Thoracic aorta (tissue), 2 donors: ENCODE measurements at places on chromosomes 1 and 21. TPM values are rescaled to one million over a fixed set of nuclear protein-coding genes. Genes with fewer than 3 reads are reported as not detected.
A peak's percentile ranks its signal among the peaks of the same experiment; 100 is the strongest.

- H3K4me3 ChIP-seq, result no peak overlapping the region
- no peaks in the 10 kb centered on the region for H3K27me3 ChIP-seq
- H3K36me3 ChIP-seq, result no peaks in the 10 kb centered on the region
These were observed 50.5 kb downstream of the ZFYVE9 start for GRCh38 chr1:52192436-52192835.

DNA sequence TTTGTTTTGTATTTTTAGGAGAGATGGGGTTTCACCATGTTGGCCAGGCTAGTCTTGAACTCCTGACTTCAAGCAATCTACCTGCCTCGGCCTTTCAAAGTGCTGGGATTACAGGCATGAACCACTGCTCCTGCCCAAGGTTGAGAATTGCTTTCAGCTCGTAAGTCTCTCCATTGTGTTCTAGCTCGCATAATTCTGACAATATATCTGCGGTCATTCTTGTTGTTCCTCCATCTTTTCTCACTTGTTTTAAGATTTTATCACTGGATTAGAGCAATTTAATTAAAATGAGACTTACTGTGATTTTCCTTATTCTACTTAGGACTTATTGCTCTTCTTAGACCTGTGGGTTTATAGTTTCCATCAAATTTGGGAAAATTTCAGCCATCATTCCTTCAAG, 102.9 kb downstream of the AHCTF1 start:
- H3K4me1 ChIP-seq, result no peaks in the 10 kb centered on the region
- H3K36me3 ChIP-seq, result no peaks in the 10 kb centered on the region
- no peak overlapping the region for H3K4me3 ChIP-seq
- H3K27ac ChIP-seq, result no peak overlapping the region

- H3K36me3 ChIP-seq, result no peaks in the 10 kb centered on the region
- H3K27me3 ChIP-seq, result no peaks in the 10 kb centered on the region
- H3K27ac ChIP-seq, result no peak overlapping the region
- DNase-seq, result no peak
- no peak overlapping the region for H3K4me3 ChIP-seq
- H3K4me1 ChIP-seq, result no peaks in the 10 kb centered on the region
These were observed 226.6 kb downstream of the KCNH1 start for GRCh38 chr1:210907251-210907805.

DNA sequence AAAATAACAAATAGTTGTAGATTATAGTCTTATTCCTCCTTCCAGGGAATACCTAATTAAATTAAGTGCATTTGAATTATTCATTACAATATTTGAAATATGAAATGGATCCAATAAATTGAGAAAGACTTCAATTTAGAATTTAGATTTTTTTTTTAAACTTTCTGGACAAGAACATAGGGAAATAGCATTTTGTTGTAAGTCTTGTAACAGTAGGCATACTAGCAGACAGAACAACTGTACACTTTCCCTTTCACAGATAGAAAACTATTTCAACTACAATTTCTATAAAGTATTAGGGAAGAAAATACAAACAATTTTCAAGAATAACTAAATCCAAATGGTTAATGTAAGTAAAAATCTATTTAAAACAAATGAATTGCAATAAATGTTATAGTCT, 577.5 kb downstream of the USP25 start:
- H3K27ac ChIP-seq, result no peak overlapping the region
- H3K4me1 ChIP-seq, result no peaks in the 10 kb centered on the region
- no peaks in the 10 kb centered on the region for H3K36me3 ChIP-seq
- DNase-seq, result no peak
- H3K4me3 ChIP-seq, result no peak overlapping the region

DNA sequence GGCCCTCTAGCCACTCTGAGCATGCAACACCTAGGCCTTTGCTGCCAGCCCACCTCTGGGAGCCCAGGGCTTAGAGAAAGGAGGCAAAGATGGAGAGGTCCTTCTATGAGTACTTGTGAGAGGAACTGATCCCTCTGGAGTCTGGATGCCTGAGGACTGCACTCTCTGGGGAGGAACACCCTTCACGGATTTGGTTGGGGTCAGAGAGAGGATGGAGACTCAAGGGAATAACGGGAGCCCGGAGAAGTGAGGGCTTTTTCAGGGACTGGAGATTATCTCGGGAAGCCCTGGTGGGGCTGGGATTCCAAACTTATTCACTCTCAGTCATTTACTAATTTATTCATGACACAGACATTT, 413 bp upstream of the C1orf232 start:
- no peak for DNase-seq

DNA sequence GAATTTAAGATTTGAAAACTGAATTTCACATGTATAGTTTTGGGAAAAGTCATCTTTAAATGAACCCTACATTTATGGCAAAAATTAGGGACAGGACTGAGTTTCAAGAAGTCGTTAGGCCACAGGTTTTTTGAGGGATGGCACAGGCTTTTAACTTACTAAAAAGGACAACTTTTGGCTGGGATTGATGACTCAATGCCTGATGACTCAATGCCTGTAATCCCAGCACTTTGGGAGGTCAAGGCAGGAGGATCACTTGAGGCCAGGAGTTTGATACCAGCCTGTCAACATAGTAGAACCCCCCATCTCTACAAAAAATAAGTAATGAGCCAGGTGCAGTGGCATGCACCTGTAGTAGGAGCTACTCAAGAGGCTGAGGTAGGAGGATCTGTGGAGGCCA, 15.9 kb downstream of the UCK2 start:
- no peaks in the 10 kb centered on the region for H3K36me3 ChIP-seq
- DNase-seq, result no peak
- H3K27me3 ChIP-seq, result no peaks in the 10 kb centered on the region
- H3K4me3 ChIP-seq, result no peak overlapping the region
- no peak overlapping the region for H3K27ac ChIP-seq

DNA sequence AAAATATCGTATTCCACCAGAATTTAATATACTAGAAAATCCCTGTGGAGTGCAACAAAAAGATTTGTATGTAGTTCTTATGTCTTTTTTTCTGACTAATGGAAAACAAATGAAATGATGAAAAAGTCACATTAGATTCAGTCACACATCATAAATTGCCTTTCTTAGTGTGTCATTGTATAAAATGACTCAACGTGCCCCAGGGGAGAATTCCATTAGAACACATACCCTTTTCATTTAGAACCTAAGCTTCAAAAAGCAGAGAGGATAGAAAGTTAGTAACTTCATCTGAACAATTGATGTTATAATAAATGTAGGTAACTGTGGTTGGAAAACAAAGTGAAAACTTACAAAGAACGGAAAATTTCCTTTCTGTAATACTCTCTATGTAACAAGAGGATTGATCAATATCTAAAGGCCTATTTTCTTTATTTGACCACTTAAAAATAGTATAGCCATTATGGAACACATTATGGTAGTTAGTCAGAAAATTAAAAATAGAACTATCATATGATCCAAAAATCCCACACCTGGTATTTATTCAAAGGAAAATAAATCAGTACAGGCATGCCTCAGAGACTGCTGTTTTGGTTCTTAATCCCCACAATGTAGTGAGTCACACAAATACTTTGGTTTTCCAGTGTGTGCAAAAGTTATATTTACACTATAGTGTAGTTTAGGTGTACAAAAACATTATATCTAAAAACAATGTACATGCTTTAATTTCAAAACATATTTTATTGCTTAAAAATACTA, 1016.1 kb downstream of the KCNT2 start:
- DNase-seq, result no peak
- H3K27me3 ChIP-seq, result no peaks in the 10 kb centered on the region
- no peaks in the 10 kb centered on the region for H3K36me3 ChIP-seq
- H3K4me1 ChIP-seq, result no peaks in the 10 kb centered on the region

DNA sequence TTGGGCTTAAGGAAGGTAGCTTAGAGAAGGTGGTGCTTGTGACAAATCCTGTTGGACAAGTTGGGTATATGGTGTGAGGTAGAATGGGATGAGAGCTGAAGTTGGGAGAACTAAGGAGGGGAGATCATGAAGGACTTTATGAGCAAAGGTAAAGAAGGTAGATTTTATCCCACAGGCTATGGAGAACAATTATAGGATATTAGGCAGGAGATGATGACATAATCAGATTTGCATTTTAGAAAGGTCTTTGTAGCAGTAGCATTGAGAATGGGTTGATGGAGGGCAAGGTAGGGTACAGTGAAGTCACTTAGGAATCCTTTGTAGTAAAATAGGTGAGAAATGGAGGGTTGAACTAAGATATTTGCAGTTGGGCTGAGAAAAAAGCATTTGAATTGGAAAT, 14.9 kb upstream of the TCHH start:
- H3K27ac ChIP-seq, result no peak overlapping the region
- H3K27me3 ChIP-seq, result no peaks in the 10 kb centered on the region
- DNase-seq, result no peak

- H3K4me1 ChIP-seq, result no peaks in the 10 kb centered on the region
- H3K27ac ChIP-seq, result no peak overlapping the region
- H3K36me3 ChIP-seq, result no peaks in the 10 kb centered on the region
- DNase-seq, result no peak
- no peaks in the 10 kb centered on the region for H3K27me3 ChIP-seq
These were observed 74.1 kb upstream of the CD34 start for GRCh38 chr1:207984831-207985572.

GRCh38 chr1:244316986-244317655, 134.6 kb downstream of the ADSS2 start:
- no peaks in the 10 kb centered on the region for H3K27me3 ChIP-seq
- peaks cover 2% of the 10 kb centered on the region for H3K4me1 ChIP-seq
- no peaks in the 10 kb centered on the region for H3K36me3 ChIP-seq

DNA sequence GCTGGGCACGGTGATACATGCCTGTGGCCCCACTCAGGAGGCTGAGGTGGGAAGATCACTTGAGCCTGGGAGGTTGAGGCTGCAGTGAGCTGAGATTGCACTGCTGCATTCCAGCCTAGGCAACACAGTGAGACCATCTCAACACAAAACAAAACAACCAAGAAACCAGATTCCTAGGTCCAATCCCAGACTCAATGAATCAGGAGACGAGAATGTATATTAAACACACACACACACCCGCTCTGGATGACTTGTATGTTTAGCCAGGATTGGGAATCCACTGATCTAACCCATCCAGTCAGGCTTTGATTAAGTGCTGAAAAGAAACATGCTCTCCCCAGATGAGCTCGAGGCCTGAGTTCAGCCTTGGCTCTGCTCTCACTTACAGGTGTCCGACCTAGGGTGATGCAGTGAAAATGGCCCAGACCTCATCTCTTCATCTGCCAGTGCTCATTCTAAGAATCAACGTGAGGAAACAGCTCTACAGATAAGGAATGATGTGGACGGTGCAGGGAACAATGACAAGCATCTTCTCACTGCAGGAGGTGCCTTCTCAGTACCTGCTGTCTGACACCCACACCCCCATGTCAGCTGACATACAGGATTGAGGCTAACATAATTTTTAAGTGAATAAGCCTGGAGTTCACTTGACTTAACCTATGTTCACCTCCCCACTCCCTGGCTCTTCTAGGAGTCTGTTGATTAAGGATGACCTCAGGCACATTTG, 15.3 kb upstream of the SRSF4 start:
- DNase-seq, result no peak
- no peak overlapping the region for H3K27ac ChIP-seq
- peaks cover 3% of the 10 kb centered on the region for H3K4me1 ChIP-seq
- H3K36me3 ChIP-seq, result peaks cover 27% of the 10 kb centered on the region

DNA sequence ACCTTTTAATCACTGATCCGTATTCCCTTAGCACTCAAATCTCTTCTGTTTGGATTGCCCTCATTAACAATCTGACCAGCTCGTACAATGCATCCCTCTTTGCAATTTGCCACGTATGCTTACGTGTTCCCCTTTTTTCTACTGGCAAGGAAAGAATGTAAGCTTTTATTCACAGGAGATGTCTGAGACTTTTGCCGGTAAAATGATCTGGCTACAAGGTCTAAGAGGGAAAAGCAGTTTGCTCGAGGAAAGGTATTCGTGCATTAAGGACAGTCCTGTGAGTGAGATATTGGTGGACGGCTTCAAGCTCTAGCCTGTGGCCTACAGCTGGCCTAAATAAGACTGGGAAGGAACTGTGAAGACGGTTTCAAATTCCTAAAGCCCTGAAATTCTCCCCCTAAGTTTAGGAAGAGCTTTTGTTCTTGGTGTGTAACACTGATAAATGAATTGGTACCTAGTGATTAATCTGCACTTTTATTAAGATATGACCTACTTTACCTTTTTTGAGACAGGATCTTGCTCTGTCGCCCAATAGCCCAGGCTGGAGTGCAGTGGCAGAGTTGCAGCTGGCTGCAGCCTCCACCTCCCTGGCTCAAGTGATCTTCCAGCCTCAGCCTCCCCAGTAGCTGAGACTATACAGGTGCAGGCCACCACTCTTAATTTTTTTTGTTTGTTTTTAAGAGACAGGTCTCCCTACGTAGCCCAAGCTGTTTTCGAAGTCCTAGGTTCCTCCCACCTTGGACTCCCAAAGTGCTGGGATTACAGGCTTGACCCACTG, 895 bp upstream of the UBR4 start:
- H3K4me1 ChIP-seq, result peaks cover 45% of the 10 kb centered on the region
- H3K27me3 ChIP-seq, result no peaks in the 10 kb centered on the region
- peaks cover 3% of the 10 kb centered on the region for H3K36me3 ChIP-seq
- no peak for DNase-seq
- H3K27ac ChIP-seq, result peak overlapping the region; percentile 90

- H3K4me1 ChIP-seq, result peaks cover 5% of the 10 kb centered on the region
- no peak overlapping the region for H3K27ac ChIP-seq
- H3K27me3 ChIP-seq, result no peaks in the 10 kb centered on the region
- H3K36me3 ChIP-seq, result no peaks in the 10 kb centered on the region
- H3K4me3 ChIP-seq, result no peak overlapping the region
These were observed 24.9 kb downstream of the UBE2U start for GRCh38 chr1:64228167-64228957.

DNA sequence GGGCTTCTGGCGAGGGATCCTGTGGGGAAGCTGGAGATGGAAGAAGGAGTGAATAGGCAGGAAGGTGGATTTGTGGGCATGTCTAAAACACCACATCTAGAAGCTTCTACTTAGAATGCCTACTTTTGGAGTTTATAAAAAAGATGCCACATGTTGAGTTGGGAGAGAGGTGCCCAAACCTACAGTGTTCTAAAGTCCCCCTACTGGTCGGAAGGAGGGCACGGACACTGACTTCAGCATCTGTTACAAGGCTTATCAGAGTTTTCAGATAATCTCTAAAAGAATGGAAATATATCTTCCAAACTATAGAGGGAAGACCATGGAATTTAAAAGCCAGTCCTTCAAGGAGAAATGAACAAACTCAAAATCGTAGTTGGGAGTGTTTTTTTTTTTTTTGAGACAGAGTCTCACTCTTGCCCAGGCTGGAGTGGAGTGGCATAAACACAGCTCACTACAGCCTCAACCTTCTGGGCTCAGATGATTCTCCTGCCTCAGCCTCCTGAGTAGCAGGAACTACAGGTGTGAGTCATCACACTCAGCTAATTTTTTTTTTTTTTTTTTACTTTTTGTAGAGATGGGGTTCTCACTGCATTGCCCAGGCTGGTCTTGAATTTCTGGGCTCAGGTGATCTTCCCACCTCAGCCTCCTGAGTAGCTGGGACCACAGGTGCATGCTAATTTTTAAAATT, 14.8 kb downstream of the IBA57 start:
- H3K27me3 ChIP-seq, result no peaks in the 10 kb centered on the region
- peaks cover 5% of the 10 kb centered on the region for H3K36me3 ChIP-seq
- no peak for DNase-seq
- H3K4me3 ChIP-seq, result no peak overlapping the region
- no peaks in the 10 kb centered on the region for H3K4me1 ChIP-seq

Gene PATJ
- total RNA-seq, result 64.5 TPM

Gene MPZ
- 2.7 TPM for total RNA-seq

Gene C1orf87
- 1.5 TPM for total RNA-seq

Gene ADAMTS1
- total RNA-seq, result 357 TPM
